ENCODE measurements at places on chromosomes 3 and 15.

DNA sequence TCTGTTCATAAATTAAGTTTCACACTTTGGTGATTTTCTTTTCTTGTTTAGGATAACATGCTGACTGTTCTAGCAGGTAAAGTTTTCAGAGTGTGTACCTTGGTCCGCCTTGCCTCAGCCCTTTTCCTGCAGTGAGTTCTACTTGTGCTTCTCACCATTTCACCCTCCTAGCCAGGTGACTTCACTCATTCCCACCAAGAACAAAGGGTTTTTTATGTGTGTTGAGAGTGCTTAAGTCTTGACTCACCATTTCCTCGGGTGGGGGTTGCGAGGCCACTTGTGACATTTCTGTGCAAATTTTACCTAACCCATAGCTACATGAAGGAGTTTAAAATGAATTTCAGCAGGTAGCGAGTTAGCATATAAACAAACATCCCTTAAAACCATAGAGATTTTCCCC is 81.4 kb downstream of the C3orf38 start:
- no peak for DNase-seq

GRCh38 chr15:88344786-88345185 is 88.2 kb upstream of the NTRK3 start:
- no peak for DNase-seq

DNA sequence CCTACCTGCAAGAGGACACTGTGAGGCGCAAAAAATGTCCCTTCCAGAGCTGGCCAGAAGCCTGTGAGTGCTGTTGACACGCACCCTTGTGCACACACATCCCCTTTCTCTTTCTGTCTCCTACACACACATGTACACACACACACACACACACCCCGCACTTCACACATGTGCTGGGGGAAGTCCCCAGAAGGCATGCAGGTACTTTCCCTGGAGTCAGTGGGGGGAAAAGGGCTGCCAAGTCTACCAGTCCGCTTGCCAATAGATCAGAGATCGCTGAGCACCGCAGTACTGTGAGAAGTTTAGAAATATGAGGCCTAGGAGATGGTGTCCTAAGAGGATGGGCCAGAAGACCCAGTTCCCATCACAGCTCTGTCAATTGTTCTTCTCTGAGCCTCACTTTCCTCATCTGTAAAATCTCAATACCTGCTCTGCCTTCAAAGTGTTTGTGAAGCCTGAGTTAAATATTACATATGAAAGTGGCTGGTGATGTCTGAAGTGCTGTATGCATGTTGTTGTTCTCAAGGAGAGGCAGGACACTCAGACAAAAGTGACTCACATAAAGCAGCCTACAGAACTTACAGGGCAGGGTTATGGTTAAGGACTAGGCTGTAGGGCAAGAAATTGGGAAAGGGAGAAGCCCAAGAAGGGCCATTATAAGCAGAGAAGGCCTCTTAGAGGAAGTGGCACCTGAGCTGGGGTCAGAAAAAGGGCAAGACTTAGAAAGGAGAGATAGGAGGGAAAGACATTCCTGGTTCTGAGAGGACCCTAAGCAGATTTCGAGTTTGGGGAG is 6.8 kb downstream of the IL17RE start:
- DNase-seq = no peak

DNA sequence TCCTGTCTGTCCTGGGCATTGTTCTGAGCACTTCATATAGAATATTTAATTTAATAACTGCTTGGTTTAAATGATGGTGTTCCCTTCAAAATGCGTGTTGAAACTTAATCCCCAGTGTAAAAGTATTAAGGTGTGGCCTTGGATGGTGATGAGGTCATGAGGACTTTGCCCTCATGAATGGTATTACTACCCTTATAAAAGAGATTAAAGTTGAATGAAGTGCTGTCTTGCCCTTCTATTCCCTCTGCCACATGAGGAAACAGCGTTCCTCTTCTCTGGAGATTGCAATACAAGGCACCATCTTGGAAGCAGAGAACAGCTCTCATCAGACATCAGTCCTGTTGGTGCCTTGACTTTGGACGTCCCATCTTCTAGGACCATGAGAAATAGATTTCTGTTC is 374.4 kb downstream of the PTPRG start:
- no peak for DNase-seq

GRCh38 chr15:80265021-80265420 is 13.0 kb upstream of the CTXND1 start:
- DNase-seq = no peak

- no peak for DNase-seq
Measured at GRCh38 chr3:148101061-148101460, 596.6 kb upstream of the AGTR1 start.

- DNase-seq = no peak
Measured at GRCh38 chr3:29695643-29696198, 414.9 kb downstream of the RBMS3 start.

- no peak for DNase-seq
Measured at GRCh38 chr3:157786211-157786610, 283.0 kb upstream of the VEPH1 start.

DNA sequence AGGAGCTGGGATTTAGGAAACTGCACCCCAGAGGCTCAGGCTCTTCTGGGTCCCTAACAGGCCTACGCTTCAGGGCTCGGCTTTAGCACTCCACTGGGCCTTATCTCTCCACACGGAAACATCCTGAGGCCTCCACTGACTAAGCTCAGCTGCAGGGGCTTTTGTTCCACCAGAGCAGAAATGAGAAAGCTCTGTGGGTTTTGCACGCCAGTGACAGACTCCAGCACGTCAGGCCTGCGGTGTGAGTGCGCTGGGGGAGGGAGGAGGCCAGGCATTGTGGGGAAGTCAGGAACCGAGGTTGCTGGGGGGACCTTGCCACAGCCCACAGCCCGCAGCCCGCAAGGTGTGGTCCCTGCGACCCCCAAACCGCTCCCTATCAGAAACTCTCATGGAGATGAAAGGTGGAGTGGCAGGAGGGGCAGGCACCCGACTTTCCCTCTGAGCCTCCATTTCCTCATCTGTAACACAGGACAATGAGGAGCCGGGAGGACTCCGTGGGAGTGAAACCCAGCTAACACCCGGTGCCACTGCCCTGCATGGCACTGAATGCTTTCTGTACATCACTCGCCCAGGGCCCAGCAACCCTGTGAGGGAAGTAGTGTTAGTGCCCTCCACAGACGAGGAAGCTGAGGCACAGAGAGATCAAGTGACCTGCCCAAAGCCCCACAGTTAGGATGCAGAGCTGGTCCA is 106.5 kb downstream of the TPRA1 start:
- DNase-seq = no peak
